ENCODE measurements at places on chromosomes 2 and 18.

DNA sequence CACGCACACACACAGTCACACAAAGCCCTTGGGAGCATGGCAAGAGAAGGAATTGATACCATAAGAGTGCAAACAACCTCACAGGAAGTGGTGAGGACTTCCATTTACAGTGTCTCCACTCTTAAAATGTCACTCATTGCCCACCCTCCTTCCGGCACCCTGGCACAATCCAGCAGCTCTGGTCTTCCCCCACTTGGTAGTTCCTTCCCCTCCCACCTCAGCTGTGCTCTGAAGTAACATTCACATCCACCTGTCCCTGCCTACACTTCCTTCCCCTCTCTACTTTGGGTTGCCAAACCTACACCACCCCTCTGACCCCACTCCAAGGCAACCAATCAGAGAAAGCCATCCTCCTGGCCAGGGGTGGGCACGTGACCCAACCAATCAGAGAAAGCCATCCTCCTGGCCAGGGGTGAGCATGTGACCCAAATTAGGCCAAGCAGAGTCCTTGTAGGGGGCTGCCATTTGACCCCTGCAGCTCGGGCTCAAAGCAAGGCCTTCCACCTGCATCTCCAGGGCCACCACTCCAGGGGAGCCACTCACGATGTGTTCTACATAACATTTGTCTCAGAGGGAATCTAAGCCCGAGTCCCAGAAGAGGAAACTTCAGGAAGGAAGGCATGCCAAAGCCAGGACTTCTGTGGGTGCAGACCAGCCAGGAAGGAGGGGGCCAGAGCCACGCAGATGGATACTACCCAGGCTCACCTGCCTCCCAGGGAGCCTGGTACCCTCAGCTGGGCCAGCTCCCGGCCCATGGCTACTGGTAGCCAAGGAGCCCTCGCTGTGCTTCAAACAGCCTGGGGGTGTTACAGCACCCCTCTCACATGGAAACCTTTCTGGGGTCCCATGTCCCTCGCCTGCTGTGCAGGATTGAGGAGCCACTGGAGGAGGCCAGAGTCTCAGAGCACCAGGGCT, 21.2 kb downstream of the CYP26B1 start:
- DNase-seq = no peak

DNA sequence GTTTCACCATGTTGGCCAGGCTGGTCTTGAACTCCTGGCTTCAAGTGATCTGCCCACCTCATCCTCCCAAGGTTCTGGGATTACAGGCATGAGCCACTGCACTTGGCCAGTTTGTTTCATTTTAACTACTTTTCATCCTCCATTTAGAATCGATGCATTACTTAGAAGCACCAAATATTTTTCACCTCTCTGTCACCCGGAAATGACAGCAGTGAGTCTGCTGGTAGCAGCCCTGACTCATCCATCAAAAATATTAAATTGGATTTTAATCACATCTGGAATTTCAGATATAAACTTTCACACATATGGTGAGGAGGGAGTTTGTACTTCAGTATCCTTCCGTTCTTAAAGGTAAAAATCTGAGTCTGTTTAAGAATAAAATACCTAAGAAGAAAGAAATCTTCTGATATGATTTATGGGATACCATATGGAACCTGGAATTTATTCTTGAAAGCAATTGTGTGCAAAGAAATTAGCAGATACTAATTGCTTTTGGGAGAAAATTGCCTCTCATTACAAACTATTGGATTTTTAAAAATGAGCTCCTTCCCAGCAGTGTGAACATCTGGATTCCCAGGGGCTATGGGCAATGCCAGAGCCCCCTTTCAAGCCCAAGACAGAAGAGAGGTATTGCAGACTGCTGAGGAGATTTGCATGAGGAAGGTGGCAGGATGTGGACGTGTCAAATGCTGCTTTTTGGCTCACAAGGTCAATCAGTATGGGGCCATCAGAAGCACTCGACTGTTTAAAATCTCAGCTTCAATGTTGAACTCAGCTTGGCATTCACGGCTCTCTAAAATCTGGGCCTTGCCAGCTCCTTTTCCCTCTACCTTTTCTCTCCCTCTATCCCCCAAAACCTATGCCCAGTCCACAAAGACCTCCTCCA, 279.5 kb upstream of the SIX2 start:
- DNase-seq = no peak

GRCh38 chr2:209922116-209922515, 80.3 kb upstream of the RPE start:
- no peak for DNase-seq

DNA sequence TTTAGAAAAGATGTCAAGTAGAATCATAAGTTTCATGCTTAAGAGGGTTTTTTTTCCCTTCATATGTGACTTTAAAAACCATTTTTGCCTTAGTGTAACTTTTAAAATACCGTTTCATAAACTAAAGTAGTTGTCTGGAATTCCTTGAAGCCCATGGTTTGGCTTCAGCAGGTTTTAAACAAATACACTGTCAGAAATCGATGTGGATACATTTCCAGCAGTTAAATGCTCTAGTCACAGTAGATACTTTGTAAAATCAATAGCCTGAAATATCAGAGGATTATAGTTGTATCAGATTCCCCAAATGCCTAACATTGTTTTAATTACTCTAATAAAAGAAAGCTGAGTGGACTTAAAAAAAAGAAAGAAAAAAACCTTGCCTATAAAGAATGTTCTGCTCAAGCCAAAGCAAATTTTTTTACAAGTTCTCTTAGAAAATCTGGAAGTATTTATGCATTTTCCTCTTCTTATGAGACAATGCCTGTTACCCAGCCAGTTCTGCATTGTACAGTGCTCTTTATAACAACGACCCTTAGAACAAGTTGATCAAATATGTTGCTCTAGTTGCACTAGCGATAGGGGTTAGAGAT, 260.5 kb downstream of the LTBP1 start:
- DNase-seq = no peak

All from GM20000 (cell line).